ENCODE measurements at places on chromosomes 1 and 21.

DNA sequence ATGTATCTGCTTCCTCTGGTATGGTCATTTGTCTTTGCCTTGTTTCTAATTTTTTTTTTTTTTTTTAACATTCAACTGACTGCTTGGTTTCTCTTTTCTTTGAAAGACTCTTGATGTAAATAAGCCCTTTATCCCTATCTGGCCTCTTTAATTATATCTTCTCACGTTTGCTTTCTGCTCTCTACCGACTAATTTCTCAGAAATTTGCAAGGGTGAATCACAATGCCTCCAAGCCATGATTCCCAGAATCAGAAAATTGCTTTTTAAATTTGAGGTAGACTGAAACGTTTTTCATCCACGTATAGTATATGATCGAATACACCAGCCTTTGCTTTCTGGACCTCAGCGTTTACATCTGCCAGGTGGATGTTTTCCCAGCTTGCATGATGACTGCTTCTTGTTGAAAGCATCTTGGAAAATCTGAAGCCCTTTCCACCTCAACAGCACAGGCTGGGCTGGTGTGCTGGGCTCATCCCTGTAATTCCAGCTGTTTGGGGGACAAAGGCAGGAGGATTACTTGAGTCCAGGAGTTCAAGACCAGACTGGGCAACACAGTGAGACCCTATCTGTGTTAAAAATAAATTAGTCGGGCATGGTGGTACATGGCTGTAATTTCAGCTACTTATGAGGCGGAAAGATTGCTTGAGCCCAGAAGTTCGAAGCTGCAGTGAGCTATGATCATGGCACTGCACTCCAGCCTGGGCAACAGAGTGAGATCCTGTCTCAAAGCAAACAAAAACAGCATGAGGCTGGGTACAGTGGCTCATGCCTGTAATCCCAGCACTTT lies 35.0 kb upstream of the GPR137B start:
- DNase-seq: no peak

DNA sequence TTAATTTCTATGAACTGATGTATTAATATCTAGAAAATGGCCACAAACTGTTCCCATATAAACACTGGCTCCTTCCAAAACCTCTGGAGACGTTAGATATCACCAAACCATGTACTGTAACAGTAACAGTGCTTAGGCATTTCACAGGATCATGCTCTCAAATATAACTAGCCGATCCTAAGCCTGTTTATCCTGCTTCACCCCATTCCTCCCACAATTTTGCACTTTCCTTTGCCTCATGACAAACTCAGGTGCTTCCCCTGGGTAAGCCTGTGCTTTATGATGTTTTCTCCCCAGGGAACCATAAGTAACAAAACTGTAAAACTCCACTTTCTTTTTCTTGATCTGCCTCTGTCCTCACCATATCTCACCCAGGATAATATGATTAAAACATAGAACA lies 452.3 kb downstream of the PLA2G4A start:
- DNase-seq: no peak

GRCh38 chr1:219039017-219039681 lies 134.5 kb upstream of the LYPLAL1 start:
- DNase-seq: no peak

DNA sequence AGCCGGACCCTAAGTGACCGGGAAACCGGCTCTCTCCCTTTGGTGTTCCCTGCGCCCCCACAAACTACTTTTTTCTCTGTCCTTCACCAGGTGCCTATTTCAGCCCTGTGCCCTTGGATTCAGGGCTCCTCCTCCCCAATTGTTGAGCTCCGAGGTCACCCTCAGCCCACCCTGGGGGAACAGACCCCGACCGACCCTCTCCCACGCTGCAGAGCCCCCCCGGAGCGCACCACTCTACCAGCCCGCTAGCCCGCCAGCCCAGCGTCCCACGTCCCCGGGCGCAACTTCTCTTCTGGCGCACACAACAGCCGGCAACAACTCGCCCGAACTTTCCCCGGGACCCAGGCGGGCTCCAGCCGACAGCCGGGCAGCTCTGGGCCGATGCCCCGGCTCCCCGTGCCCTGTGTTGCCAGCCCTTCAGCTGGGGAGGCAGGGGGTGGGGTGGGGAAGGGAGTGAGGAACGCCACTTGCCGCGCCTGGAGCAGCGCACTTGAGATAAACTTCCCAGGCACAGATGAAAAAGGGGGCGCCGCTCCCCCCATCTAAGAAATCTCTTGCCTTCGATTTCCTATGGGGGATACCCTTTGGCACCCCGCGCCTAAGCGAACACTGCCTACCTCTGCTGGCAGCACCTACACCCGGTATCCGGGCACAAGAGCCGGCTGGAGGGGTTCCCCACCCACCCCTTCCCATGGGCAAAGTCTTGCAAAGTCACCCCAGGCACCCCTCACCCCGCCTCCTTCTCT lies 997 bp downstream of the CASZ1 start:
- no peak for DNase-seq

GRCh38 chr1:25821630-25822091 lies 1.9 kb downstream of the MTFR1L start:
- DNase-seq: no peak

- DNase-seq: no peak
Measured at GRCh38 chr1:225917101-225917500, 6.9 kb downstream of the PYCR2 start.

GRCh38 chr1:91454136-91454535 lies 46.5 kb upstream of the CDC7 start:
- DNase-seq: no peak

GRCh38 chr1:67261680-67262079 lies 46.0 kb upstream of the IL12RB2 start:
- DNase-seq: no peak

DNA sequence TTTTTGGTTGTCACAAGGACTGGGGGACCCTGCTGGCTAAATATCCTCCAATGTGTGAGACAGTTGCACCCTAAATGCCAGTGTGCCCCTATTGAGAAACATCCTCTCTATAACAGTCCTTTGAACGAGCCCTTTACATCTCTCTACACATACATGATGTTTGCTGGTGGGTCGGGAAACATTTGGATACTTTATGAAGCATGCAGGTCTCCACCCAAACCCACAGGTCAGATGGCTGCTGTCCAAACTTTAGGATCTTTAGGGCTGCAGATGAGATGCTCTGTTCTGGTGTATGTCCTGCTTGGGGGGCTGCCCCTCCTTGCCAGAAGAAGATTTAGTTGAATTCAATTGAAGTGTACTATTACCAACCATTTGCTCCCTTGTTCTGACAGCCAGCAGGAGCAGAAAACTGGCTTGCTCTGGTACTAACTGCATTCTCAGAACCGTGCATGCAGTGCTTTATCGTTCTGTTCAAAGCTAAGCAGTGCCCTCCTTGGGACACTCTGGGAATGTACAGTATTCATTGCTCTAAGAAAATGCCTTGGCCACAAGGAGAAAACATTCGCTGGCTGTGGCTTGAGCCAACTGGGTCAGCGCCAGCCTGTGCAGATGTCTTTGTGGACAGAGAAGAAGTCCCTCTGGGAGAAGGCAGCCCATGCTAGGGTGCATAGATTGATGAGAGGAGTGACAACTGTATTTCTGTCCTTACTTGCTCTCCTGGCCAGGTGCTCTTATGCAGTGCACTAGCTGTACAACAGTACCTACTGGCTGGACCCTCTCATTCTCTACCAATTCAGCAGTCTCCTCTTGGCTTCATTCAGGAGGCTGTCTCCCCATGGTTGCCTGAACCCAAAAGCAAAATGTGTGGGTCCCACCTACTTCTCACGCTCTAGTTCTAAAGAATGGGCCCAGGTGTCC lies 61.4 kb upstream of the DIRAS3 start:
- DNase-seq: peak; percentile 90

DNA sequence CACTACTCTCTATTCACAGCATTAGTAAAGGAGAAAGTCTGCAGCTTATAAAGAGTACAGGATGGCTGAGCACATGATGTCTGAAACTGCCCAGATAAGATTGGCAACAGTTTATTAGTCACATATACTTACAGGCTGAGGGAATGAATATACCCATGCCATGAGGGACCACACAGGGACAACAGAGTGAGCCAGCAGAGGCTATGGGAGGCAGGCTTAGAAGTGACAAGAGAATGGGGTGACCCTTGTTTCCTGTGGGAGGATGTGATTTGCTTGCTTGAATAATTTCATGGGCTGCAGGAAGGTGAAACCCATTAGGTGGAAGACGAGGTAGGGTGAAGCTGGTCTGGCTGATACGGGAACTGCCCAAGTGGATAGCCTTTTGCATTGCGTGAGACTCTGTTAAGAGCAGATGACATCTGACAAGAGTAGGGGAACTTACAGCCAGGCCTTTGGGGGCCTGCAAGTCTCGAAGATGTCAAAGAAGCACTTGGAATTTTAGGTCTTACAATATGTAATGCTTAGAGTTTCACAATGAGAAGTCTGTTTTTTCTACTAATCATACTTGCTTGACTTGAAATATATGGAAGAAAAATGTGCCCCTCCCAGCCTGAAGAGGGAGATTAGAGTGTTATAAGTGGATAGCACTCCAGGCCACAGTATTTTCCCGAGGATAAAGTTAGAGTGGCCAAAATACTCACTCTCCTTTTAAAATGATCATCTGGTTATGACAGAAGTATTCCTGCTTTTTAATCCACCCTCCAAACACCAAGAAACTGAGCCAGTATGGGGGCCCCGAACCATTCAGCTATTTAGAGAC lies 34.6 kb upstream of the TNFSF4 start:
- DNase-seq: no peak

DNA sequence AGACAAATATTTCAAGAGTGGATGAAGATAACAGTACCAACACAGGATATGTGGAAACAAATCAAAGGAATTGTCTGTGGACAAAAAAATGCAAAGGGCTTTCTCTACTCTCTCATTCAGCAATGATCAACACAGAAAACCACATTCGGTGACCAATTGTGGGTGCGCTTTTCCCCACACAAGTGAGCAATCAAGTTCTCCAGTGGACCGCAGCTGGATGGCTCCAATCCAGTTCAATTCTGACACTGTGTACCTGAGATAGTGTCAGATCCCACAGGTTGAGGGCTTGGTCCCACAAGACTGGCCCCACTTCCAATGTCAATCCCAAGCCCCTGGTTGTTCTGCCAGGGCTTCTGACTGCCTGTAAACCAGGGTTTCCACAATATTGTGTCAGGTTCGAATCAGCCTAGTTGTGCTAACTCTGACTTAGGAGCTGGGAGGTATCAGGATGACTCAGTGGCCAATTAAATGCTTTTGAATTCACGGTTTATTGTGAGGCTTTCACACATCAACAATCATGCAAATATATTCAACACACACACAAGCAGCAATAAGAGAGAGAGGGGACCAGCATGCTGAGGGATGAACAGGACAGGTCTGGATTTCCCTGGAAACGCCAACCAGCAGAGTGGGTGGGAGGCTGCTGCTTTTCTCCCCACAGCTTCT lies 87.0 kb upstream of the BTG3 start:
- no peak for DNase-seq

DNA sequence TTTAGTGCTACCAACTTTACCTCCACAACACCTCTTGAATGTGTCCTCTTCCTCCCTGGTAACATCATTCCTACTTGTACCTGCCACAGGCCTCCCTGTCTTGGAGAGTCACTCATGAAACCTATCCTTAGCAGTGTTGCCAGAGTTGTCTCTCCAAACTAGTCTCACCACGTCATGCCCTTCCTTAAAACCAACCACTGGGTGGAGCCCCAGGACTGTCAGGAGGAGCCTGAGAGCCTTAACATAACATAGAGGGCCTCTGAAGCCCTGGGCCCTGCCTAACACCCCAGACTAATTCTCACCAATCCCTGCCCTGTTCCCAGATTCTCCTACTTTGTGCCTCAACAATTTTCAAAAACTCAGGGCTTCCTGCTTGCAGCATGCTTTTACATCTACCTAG lies 65.3 kb downstream of the ZNF697 start:
- peak; percentile 24 for DNase-seq

- DNase-seq: no peak
Measured at GRCh38 chr1:206512851-206513180, 5.5 kb downstream of the RASSF5 start.

- DNase-seq: no peak
Measured at GRCh38 chr21:26920055-26920454, 46.8 kb downstream of the ADAMTS5 start.

GRCh38 chr1:103341377-103341880 lies 184.1 kb upstream of the RNPC3 start:
- no peak for DNase-seq

DNA sequence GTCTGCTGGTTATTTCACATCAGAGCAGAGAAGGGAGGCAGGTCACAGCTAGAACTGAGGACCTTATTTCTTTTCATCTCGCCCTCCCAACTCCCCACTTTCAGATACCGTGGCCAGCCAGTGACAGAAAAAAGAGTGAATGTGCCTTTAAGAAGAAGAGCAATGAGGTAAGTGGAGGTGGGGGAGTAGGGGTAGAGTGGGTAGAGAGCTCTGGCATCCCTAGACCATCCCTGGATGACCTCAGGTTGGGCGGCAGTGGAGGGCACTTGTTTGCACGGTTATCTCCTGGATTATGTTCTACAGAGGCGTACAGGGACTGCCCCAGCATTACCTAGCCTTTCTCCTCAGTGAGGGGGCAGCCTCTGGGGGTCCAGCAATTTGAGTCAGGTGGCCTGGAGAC lies 4.6 kb downstream of the SEMA4A start:
- DNase-seq: no peak

DNA sequence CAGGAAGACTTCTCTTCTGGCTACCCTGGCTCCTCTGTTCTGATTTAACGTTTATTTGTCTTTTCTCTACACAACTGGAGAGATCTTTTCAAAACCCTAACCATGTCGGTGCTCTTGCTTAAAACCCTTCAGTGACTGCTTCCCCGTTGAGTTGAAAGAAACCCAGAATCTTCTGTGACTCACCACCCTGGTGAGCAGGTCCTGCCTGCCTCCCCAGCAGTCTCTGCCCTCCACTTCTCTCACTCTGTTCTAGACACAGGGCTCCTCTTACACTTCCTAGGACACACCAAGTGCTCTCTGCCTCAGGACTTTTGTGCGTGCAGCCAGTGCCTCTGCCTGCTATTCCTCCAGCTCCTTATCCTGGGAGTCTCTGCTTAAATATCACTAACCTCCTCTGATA lies 131.4 kb downstream of the IER5 start:
- no peak for DNase-seq

- no peak for DNase-seq
Measured at GRCh38 chr21:28822486-28823335, 170.0 kb downstream of the LTN1 start.

DNA sequence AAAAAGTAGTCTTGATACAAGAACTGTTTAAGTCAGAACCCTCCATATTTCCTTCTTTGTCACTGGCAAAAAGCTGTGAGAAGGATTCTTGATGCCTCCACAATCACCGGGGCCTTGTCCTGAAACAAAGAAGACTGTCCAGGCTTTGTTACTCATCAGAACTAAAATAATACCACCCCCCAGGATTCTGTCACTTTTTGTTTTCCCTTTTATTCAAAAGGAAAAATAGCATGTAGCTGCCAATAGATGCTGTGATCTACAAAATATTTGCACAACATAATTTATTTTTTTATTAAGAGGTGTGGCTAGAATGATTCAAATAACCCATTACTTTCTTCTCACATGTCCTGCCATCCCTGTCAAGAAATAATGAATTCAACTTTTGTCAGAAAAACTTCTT lies 173.7 kb downstream of the LYPLAL1 start:
- DNase-seq: no peak

Data from astrocyte of the cerebellum (primary cell).